Eye (tissue), 1 donor: ENCODE measurements at places on chromosomes 2 and 18.
A peak's percentile ranks its signal among the peaks of the same experiment; 100 is the strongest.

GRCh38 chr2:62197011-62197924 lies 1.4 kb downstream of the B3GNT2 start:
- peak; percentile 62 for DNase-seq

- DNase-seq, result peak; percentile 38
Measured at GRCh38 chr2:41709702-41710599, 337.9 kb upstream of the PKDCC start.

DNA sequence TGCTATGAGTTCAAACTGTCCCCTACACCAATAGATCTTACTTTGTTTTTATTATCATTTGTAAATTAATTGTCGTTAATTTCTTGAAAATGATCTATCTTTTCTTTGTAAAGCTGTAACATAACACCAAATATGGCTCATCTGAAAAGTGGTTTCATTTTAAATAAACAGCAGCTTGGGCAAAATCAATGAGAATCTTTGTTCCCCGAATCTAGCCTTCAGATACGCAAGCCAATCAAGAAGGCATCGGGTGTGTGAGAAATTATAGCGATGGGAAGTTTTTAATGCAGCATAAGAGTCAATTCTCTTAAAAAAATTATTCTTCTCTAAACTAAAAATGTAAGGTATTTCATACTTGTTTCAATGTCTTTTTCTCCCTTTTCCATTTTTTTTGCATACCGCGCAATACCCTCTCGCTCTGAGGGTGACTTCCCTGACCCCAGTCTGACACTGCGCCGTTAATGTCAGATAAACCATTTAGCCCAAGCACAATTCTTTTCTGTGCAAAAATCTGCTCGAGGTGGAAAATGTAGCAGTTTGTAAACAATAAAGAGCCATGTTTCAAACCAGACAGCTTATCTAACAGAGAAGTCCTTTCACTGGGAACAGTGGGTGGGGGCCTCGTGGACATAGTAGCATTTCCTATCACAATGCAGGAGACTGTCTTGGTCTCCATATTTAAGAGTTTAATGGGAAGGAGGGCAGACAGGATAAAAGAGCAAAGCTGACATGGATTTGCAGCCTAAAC lies 129.4 kb downstream of the TCF4 start:
- no peak for DNase-seq

- peak; percentile 75 for DNase-seq
Measured at GRCh38 chr2:144452169-144452988, 67.5 kb downstream of the ZEB2 start.

GRCh38 chr2:159071190-159071915 lies 102.9 kb downstream of the TANC1 start:
- DNase-seq, result no peak

DNA sequence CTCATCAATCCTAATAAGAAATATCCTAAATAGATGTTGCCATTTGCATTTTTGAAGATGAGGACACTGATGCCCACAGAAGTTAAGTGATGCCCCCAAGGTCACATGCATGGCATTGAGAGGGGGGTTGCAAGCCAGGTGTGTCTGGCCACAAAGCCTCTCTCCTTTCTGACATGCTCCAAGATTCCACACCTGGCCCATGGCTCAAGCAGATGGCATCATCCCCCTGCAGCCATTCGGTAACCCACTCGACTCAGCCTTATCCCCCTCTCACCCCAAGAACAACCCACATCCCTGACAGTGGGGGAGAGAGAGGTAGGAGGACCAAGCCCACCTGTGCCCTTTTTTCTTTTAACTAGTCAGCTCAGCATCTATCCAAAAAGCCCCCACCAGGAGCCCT lies 16.5 kb upstream of the TEX51 start:
- DNase-seq, result no peak

GRCh38 chr2:178514664-178515063 lies 34.4 kb downstream of the PLEKHA3 start:
- DNase-seq, result no peak

DNA sequence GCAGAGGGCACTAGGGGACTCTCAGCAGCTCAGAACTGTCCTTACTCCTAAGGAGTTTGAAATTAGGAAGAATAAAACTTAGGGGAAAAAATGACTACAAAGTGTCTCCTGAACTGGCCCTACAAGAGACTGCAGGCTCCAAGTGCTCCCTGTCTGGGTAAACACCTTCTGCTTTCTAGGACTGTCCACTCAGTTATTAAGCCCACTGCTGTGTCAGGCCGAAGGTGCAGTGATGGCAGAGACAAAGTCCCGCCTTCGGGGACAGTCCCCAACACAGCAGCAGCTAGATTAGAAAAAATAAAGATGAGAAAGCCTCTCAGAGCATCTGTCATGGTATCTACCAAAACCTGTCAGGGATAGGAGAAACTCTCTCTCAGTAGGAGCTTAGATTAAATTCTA lies 28.3 kb downstream of the TWIST2 start:
- DNase-seq, result no peak

DNA sequence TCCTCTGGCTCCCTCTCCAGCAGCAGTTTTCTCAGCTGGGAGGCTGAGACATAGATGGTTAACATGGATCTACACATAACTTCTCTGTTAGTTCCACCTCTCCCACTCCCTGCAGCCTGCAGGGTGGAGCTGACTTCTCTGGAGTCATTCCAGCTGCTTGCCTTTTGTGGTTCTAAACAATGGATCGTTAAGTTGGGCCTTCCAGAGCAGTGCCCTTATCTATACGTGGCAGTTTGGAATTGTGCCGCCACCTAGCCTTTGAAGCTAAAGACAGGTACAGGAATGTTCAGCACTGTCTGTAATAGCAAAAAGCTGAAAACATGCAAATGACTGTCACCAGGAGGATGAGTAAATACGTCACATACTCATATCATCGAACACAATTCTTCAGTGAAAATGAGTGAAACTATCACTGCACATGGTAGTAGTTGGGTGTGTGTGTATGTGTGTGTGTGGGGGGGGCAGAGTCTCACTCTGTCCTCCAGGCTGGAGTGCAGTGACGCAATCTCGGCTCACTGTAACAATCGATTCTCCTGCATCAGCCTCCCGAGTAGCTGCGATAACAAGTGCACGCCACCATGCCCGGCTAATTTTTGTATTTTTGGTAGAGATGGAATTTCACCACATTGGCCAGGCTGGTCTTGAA lies 50.3 kb downstream of the SH2D6 start:
- peak; percentile 64 for DNase-seq

- DNase-seq, result no peak
Measured at GRCh38 chr2:127093648-127094210, 13.2 kb downstream of the BIN1 start.

GRCh38 chr18:3790703-3791102 lies 340.7 kb downstream of the TGIF1 start:
- peak; percentile 77 for DNase-seq

DNA sequence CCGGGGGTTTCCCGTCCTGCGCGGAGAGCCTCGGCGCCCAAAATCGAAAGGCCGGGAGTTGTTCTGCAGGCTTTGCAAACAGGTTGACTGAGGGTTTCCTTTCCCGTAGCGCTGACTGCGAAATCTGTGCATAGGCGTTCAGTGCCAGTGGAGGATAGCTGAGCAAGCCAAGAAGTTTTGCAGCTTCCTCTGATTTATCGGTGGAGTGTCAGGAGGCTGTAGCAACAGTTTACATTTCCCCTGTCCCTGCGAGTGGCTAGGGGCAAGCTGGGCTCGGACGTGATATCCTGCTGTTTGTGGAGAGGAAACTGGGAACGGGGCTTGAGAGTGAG lies 694 bp downstream of the THSD7B start:
- DNase-seq, result peak; percentile 69

DNA sequence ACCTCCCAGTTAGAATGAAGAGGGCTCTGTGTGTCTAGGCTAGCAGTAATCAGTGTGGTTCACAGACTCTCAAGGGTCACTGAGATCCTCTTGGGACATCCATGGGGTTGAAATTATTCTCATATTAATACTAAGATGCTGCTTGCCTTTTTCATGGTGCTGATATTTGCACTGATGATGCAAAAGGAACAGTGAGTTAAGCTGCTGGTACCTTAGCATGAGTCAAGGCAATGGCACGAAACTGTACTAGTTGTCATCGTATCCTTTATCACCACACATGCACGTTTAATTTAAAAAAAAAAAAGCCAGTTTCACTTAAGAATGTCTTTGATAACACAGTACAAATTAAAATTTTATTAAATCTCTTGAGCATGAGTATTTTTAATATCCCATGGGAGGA lies 151.9 kb upstream of the TANK start:
- no peak for DNase-seq

GRCh38 chr2:157329524-157329923 lies 3.9 kb upstream of the ERMN start:
- no peak for DNase-seq

DNA sequence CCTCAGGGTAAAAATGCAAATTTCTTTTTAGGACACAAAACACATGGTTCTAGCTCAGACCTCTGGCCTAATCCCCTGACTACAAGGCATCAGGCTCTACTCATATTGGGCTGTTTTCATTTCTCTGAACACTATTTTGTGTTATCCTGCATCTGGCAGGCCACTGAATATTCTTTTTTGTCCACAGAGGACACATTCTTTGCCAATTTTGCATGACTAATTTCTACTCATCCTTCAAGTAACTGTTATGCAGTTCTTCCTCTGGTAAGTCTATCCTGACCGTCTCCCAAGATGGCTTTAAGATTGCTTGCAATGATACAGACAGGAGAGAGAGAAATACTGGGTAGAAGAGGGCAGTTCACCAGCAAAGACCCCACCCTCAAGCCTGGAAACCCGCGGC lies 107.6 kb upstream of the RGPD4 start:
- no peak for DNase-seq

GRCh38 chr18:11955239-11956029 lies 25.9 kb upstream of the IMPA2 start:
- DNase-seq, result peak; percentile 74

GRCh38 chr2:203936535-203936934 lies at the start of gene ICOS:
TSS of gene ICOS (plus strand) at chr2:203936763. CDS start at chr2:203936815, 52 bp downstream.
- no peak for DNase-seq

GRCh38 chr18:5107988-5108387 lies 89.1 kb downstream of the AKAIN1 start:
- DNase-seq, result peak; percentile 3

DNA sequence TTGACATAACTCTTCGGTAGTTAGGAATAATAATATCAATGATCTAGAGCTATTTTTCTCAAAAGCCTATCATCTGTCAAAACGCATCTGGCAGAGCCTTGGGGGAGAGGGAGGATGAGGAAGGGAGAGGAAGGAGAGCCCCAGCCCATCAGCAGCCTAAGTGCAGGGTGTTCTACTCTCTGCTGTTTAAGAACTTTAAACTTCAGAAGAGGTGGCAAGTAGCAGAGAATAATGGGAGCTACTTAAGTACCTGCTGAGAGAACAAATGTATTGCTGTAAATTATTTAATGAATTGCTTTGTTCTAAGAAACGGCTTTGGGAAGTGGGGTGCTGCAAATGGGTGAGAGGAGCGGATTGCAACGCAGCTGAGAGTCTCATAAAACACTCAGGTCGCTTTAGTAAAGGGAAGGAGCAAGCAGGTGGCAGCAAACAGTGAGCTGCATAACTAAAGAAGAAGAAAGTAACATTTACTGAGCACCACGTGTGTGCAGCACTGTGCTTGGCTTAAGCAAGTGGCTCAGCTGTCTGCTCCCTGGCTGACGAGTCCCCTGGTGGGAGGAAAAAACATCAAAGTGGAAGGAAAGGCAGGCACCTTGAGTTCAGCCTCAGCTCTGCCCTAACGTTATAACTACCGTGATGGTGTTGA lies 26.3 kb upstream of the SH3RF3 start:
- DNase-seq, result peak; percentile 35

GRCh38 chr2:204131621-204132020 lies 195.1 kb downstream of the ICOS start:
- DNase-seq, result no peak

DNA sequence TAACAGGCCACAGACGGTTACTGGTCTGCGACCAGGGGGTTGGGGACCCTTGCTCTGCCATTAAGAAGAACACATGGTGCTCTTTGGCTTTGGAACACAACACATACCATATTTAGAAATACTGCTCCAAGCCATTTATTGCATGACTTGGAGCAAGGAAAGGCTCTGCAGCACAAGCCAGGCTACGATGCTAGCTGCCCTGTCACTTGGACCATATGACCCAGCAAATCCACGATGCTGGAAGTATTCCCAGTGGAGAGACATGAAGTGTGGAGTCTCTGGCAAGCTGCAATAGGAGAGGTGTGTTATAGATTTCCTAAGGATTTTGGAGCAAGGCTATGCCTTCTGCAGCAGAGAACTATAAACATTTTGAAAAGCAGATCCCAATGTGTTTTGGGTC lies 171.2 kb downstream of the HAUS1 start:
- no peak for DNase-seq

DNA sequence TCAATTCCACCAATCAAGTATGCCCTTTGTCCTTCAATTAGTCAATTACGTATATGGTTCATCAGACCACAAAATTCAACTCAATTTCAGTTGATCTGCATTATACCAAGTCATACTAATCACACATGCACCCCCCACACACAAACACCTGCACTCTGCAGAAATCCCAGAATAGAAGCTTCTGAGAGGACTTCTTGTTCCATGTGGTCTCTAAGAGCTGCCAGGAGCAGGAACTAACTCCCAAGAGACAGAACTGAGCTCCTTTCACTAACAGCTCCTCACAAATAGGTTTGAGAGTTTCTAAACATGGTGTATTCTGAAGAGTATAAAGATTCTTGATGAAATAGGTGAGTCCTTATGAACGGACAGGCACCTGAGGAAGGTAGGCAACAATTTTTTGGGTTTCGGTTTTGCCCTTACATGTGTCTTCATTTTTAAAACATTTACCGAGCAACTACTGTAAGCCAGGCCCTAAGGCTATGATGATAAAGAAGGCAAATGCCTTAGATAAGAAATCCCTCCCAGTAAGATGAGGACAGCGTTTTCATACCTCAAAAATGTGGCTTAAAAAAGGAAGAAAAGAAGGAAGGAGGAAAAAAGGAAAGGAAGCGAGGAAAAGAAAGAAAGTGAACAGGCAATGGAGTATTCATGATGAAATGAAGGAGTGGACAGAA lies 183.1 kb downstream of the PID1 start:
- no peak for DNase-seq

- no peak for DNase-seq
Measured at GRCh38 chr18:75089748-75090327, 119.1 kb downstream of the PTGR3 start.

DNA sequence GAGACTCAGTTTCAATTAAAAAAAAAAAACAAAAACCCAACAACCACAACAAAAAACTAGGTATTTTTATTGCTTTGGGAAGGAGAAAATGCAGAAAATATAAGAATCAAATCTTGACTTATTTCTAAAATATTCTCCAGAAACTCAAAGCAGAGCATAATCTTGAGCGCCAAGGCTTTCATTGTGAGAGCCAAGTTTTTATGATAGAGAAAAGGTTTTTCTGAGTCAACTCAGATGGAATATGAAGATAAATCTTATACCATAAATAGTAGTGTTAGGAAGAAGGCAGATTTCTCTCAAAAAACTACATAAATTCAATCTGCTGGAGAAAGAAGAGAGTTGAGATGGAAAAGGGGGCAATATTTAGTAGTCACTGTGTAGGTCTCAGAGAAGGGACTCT lies 121.2 kb upstream of the OSR1 start:
- DNase-seq, result no peak

GRCh38 chr2:88563129-88563528 lies 64.1 kb downstream of the EIF2AK3 start:
- DNase-seq, result no peak
